ENCODE measurements at places on chromosomes 2 and 18.

- no peak for DNase-seq
Observed at GRCh38 chr18:13584825-13585224, 141.5 kb downstream of the FAM210A start.

- no peak for DNase-seq
Observed at GRCh38 chr18:49073437-49073836, 122.7 kb upstream of the SMAD7 start.

- no peak for DNase-seq
Observed at GRCh38 chr2:215403441-215404347, 32.2 kb downstream of the FN1 start.

DNA sequence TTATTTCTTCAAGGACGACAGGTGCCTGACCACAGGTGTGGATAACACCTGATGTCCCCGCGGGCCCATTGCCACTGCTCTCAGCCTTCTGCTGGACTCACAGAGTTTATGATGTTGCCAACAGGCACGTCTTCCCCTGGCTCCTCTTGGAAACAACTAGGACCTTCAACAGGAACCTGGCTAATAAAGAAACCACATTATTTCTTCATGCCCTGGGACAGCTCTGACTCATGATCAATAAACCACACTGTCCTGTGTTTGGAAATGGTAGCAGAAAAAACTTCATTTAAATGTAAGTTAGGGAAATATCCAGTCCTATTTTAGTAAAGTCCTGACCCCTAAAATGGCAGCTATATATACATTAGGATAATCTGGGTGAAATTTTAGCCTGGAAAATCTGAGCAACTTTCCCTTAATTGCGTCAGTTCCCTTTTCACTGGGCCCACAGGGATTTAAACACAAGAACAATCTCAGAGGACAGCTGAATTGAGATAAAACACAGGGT, 158.9 kb downstream of the VAPA start:
- DNase-seq: no peak

DNA sequence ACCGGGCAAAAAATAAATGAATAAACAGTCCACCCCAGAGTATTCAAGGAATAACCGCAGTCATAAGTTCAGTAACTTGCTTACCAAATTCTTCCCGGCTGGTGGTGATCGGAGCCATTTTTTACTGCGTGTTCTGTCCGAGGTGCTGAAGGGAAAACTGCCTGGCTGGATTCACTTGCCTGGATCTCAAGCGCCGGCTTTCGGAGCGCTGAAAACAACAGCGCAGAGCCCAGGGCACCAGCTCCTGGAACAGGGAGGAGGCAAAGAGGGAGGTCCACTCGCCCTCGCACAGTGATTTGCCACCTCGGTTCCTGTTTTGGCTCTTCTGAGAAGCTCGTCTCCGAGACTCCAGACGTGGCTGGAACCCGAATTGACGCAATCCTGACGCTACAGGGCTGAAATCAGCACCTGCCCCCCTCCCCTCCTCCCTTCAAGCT, at the start of gene SYT4:
Gene SYT4, minus strand, starts transcription at position 327 of the 437 bp plus-strand sequence. Its CDS starts 209 bp downstream, at position 118.
- DNase-seq: no peak

DNA sequence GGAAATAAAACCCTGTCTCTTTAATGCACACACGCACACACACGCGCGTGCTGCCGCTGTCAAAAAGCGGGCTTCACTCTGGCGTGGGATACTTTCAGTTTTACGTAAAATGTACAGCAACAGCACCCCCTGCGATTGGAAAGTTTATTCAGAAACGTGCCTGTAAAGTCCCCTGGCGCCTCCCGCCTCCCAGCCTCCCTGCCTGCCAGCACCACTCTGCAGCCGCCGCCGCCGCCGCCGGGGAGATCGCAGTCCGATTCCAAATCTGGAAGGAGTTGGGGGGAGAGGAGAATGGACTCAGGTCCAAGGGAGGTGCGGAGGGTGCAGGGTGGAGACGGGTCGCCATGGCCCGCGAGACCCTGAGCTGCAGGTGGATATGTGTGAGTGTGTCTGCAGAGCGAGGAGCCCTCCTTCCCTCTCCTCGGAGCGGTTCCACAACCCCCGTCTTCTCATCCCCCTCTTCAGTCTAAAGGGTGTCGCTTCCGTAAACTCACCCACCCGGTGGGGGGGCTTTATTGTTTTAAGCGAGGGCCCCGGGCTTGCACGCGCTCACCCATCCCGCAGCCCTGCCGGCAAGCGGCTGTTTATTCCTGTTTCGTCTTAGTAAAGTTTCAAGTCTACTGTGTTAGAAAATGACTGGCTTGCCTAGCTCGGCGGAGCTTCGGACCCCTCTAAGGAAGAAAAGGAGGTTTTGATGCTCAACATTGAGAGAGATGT, 1.8 kb upstream of the BCL11A start:
- peak; percentile 56 for DNase-seq

DNA sequence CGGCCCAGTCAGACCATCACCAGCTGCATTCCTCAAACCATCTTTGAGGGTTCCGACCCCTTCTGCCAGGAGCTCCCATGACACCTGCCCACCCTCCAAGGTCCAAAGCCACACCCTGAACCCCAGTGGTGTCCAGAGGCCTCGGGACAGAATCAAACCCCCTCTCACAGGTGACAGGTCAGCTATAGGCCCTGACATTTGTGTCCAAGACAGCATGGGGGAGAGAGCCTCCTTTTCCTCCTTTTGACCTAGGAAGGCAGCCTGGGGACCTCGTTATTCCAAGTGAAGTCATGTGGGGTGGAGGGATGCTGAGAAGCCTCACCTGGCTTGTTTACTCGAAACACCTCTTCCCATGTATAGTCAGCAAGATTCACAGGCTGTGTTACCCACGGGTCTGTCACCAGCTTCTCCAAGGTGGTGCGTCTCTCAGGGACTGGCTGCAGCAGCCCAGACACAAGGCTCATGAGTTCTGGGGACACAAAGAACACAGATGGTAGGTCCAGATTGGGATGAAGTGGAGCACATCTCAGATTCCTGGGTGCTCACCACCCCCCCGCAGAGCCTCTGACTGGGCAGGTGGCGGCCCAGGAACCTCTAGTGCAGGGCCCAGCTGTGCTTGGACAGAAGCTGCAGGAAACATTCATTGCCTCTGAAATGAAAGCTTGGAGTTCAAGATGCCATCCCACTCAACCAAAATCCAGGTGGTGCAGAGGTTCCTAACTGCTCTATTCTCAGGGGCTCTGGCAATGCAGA, 5.1 kb upstream of the MTERF4 start:
- DNase-seq: no peak

DNA sequence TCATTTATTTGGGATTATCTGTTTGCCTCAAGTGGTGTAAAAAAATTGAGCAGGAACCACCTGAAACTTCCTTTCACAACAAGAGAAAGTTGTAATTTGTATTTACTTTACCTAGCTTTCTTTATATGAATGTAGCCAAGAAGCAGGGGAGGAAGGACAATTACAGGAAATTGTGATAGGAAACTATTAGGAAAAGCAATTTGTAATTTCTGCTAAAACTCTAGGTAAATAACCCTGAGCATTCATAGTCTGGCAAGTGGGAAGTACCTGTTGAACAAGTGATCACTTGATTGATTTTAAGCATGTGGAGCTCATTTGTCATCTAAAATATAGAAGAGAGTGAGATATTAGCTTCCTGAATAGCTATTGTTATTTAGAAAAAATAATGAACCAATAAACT, 5.0 kb downstream of the TFPI start:
- no peak for DNase-seq

- DNase-seq: no peak
Observed at GRCh38 chr2:146992057-146992456, 852.8 kb upstream of the ACVR2A start.

- no peak for DNase-seq
Observed at GRCh38 chr2:45028276-45028675, 19.0 kb upstream of the SIX2 start.

DNA sequence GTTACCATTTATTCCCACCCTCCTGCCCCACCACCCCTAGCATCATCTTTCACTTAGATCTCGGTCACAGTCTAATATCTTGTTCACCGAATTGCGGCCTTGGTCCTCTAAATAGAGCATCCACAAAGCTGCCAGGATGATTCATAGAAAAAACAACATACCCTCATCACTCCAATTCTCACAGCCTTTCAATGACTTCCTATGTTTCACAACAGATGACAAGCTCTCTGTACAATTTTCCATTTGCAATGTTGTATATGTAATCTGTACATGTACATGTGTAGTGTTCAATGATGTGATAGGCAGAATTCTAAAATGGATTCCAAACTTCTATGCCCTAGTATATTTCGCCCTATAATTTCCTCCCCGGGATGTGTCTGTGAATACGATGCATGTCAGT, 675.6 kb upstream of the CELF4 start:
- no peak for DNase-seq

- DNase-seq: no peak
Observed at GRCh38 chr2:49035481-49035880, 118.8 kb downstream of the FSHR start.

GRCh38 chr2:28165087-28165635, 227.5 kb upstream of the FOSL2 start:
- DNase-seq: no peak

DNA sequence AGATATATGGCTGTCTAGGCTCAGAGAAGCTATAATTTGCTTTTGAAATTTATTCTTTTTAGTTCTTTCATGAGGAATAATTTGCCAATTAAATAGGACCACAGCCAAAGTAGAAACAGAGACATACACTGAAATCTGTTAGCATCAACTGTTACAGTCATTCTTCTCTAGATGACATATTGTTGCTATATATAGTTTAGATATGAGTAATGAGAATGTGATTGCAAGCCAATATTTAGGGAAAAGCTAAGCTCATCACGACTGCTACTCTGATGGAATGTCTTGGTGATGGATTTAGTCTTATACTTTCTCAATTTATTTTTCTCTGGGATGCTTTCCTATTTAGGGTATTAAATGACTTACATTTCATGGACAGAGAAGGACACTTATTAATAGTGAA, 259.1 kb downstream of the LNPK start:
- DNase-seq: no peak

GRCh38 chr2:208872591-208872990, 466.0 kb downstream of the PTH2R start:
- no peak for DNase-seq

DNA sequence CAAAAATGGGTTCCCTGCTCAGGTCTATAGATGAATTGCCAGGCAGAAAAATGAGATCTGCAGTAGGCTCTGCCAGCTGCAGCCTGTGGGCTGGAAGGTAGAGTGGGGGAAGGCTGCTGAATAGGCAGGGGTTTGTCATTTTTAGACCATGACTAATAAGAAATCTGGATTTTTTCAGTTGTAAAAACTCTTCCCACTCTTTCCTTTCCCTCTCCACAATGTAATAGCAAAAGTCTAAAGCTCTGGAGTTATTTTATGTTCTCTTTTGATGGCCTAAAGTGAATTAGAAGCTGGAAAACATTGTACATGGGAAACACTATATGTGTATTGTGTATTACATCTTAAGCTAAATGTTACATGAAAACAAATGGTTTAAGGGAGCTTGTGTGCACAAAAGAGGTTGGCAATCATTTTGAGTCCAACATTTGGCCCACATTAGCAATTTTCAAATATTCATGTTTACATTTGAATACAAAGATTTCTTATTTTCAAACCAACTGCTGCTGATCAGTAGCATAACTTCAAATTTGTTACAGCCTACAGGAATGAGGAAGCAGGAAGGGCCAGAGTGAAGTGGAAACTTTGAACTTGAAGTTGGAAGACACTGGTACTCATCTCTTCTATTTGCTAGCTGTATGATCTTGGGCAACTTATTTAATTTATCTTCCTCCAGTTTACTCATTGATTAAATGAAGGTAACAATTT, 407.1 kb downstream of the SLC4A3 start:
- DNase-seq: no peak

DNA sequence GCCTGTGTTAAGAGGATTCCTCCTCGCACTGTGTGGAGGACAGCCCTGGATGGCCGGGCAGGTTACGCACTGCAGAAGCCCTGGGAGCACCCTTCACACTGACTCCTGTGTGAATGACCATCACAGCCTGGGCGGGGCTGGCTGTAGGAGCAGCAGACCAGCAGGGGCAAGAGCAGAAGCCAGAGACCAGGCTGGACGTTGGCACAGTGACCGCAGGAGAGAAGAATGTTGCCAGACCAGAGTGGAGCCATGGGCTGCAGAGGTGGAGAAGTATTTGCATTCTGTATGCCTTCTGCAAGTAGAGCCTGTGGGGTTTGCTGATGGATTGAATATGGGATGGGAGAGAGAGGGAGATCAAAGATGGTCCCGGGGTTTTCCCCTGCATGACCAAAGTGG, 23.1 kb downstream of the LRRFIP1 start:
- no peak for DNase-seq

DNA sequence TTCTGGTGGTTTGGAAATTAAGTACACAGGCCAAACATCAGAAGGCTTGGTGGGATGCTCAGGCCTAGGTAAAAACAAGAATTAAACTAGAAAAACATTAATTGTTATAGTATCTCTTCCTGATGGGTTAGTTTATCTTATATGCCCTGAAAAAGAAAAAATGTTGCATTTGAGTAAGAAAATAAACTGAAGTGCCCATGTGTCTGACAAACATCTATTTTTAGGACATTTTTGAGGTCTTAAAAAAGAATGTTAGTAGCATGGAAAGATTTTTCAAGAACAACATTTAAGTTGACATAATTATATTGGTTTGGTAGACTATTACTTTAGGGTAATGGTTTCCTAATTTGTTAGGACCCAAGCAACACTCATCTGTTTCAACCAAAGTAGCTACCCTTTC, 140.1 kb upstream of the RND3 start:
- DNase-seq: no peak

GRCh38 chr2:101751875-101752619, 54.5 kb downstream of the MAP4K4 start:
- DNase-seq: no peak

GRCh38 chr2:190763901-190764514, 115.1 kb downstream of the NAB1 start:
- no peak for DNase-seq

DNA sequence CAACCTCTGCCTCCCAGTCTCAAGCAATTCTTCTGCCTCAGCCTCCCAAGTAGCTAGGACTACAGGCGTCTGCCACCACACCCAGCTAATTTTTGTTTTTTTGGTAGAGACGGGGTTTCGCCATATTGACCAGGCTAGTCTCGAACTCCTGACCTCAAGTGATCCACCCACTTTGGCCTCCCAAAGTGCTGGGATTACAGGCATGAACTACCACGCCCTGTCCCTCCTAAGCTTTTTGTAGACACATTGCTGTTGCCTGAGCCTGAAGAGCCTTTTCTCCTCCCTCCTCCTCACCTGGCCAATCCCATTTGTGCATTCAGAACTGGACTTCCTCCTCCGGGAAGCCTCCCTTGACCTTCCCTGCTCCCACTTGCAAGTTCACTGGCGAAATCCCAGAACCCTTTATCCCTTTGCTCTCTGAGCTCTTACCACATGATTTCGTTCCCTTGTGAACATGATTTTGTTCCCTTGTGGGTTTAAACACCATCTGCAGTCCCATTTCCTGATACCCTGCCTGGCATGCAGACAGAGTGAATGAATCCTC, 2.6 kb downstream of the C2orf72 start:
- DNase-seq: no peak

DNA sequence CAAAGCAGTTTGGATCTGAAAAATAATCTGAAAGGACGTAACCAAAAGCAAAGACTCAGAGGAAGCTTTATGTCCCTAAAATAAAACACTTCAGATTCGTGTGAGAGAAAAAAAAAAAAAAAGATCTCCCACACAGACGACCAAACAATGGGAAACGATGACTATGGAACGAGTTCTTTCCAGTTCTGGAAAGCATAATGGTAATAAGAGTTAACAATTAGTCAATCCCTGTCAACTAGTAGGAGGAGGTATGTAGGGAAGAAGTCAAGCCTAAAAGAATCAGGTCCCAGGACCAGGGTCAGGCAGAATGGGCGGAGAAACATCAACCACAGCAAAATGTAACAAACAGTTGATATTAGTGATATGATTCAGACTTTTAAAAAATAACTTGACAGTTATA, 170.3 kb upstream of the SETBP1 start:
- no peak for DNase-seq

GRCh38 chr2:238021327-238021726, 39.5 kb upstream of the SCLY start:
- DNase-seq: no peak
